ENCODE measurements at places on chromosomes 3 and 15.

DNA sequence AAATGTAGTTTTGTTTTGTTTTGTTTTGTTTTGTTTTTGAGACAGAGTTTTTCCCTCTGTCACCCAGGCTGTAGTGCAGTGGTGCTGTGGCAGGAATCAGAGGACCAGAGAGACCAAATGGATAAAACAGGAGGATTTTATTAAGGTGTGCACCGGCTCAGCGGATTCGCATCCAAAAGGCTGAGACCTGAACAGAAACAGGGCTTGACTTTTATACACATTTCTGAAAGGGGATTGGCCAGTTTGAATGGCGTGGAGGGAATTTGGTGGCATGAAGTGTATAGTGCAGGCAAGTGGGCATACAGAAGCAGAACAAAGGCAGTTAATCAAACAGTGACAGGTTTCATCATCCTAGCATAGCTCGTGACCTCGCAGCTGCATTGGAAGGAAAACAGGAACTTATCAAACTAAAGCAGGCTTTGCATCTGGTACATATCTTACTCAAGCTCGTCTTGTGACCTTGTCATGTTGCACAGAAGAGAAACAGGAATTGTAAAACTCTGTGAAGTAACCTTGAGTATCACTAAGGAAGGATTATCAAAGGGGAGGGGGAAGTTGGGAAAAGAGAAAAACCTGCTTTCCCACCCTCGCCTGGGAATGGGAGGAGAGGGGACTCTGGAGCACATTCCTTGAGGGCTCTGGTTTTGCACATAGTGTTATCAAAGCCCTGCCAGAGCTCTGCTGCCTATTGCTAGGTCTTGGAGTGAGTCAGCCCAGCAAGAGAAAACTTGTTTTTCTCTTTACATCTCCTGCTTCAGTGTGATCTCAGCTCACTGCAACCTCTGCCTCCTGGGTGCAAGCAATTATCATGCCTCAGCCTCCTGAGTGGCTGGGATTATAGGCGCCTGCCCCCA, 38.5 kb downstream of the C3orf62 start:
- DNase-seq, result no peak

DNA sequence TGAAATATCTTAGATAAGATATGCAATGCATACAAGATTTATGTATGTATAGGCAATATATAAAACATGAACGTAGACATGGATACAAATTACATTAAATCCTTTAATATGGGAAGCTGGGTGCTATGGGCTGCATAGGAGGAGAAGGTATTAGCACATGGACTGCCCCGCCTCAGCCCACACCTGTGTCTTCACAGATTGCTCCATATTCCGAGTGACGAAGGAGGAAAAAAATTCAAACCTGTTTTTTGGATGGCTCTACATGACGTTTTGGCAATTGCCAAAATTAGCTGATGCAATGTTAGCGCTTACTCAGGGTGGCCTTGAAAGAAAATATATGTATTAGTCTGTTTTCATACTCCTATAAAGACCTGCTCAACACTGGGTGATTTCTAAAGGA, 223.4 kb upstream of the SLCO3A1 start:
- DNase-seq, result no peak

DNA sequence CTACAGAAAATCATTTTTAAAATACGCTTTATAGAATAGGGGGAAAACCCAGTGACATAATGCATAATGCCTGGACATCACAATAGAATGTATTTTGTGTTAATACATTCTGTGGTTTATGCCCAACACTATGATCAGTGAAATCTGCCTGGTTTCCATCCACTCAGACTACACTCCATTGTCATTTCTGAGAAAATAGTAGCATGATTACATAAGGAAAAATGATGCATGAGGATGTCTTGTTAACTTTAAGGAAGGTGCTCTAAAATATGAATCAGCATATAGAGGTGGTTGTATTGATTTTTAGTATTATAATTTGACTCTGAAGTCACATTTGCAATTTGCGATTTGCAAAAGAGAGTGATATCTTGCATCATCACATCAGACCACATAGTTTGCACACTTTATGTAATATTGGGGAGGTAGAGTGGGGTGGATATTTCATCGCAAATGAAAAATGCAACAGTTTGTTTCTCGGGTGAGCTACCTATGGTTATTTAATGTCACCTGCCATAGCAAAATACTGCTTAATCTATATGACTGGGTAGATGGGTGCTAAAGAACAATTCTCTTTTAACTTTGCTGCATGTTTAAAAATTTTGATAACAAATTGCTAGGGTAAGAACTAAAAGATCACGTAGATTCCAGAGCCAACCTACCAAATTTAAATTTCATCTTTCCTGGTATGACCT, 403.9 kb downstream of the IL5RA start:
- no peak for DNase-seq

DNA sequence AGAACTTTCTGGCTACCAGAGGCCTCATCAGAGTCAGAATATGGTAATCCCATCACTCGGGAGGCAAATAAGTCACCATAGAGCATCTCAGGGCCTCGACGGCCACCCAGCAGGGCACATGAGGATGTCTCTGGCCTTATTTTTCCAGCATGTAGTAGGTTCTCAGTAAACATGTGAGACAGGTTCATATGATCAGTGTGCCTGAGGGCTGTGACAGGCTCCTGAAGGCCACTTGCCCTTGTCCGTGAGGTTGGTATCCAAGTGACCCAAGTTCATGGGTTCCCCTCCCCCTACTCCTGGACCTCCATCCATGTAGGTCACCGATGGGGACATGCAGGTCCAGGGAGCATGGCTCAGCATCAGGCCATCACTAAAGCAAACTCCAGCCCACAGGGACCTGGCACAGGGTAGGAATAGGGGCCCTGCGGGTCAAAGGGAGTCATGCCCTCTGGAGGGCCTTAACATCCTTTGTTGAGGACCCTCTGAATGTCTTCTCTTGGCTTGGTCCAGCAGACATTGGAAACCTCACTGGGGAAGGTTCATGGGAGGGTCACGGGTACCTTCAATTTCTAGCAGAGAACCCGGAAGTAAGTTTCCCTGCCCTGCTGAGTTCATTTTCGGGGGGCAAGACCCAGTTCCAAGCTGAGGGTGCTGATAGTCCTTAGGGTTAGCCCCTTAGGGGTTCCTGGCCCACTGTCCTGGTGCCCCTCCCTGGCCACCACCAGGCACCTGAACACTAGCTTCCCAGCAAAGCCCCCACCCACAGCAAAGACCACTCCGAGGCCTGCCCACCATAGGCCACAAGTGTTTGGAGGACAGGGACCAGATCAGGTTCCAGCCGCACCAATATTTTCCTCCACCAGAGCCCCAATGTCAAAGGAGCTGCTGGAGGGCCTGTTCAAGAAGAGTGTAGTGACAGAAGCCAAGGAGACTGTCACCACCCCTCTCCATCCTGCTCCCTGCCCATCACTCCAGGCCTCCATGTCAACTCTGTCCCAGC, 61.1 kb downstream of the ZNF445 start:
- DNase-seq, result no peak

DNA sequence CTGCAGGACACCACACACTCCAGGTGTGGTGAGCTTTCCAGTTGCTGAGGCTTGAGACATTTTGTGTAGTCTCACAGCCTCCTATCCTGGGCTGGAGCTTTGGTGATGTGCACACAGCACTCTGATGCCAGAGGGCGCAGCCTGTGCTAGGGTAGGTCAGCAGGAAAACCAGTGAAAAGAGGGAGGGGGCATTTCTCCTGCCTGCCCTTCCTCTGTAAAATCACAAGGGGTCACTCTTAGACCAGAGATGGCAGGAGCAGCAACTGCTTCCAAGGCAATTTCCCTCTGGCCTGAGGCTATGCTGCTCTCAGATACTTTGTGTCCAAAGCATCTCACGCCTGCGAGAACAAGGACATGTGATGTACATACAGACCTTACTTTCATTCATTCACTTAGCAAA, 16.5 kb upstream of the MUSTN1 start:
- DNase-seq, result peak; percentile 67

GRCh38 chr3:193791041-193792032, 198.3 kb downstream of the OPA1 start:
- no peak for DNase-seq

DNA sequence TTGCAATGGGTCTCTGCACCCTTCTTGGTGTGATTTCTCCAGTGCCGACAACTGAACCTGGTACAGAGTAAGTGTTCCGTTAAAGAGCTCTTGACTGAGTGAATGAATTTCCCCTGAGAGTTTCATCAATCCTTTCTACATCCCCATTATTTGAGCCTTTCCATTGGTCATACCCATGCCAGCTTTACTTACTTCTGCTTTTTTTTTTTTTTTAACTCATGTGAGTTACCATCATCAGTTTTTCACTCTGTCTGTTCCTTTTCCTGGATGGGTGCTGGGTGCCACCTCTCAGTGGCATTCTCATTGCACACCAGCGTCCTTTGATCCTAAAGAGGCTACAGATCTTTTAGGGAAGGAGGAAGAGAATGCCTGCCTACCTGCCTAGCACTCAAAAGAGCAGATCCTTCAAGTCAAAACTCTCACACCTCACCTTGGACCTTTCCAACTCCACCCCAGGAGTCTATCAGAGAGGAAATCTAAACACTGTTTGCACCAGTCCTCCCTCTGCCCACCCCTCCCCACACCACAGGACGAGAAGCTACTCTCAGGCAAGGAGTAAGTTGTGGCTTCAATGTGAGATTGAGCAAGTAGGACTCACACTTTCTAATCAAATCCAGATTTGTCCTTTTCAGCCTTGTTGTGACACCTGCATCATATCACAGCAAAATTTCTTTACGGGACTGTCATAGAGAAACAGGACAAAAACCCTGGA, 13.1 kb upstream of the USP3 start:
- DNase-seq, result no peak

- no peak for DNase-seq
These were observed 76.2 kb downstream of the TRIM42 start for GRCh38 chr3:140753865-140754754.

DNA sequence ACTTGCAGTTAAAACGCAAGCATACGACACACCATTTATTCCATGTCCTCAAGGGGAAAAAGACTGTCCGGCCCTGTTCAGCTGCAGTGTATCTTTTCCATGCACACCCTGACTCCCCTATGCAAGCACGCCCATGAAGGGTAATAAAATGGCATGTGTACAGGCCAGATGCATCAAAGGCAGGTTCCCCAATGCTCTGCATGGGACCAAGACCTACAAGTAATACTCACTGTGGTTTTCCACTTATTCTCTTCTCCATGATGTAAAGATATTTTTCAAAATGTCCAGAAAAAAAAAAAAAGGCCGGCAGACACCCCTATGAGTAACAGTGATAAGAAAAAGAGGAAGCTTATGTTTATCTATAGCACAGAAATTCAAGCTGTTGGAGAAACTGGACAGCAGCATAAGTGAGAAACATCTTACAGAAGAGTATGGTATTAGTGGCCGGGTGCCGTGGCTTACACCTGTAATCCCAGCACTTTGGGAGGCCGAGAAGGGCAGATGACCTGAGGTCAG, 70.8 kb downstream of the MCF2L2 start:
- DNase-seq, result no peak

DNA sequence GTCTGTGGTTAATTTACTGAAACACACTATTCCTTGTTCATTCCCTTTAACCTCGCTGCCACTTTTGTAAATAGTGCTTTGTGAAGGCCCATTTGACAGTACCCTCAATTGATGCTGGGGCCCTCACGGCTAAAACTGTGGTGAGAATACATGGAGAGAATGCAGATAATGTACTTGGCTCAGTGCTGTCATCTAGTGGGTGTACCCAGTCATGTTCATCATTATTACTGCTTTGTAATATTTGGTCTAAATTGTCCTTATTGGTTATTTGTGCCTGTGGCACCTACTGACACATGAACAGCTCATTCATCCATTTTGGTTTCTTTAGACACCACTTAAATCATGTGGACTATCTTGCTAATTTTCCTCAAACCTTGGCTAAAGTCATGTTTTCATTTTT, 543.6 kb downstream of the EDEM1 start:
- DNase-seq, result no peak

DNA sequence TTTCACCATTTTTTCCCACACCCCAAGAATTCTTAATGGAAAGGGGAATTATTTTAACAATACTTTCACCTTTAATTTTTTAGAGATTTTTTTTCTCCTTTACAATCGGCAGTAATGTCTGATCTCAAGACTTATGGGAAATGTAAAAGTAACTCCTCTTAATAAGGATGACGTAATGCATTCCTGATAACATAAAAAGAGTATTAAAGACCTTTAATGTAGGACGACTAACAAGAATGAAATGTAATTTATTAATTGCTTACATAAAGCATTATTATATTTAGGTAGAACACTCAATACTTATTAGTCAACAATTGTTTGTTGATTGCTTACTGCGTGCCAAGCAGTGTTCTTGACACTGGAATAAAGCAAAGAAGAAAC, 416.8 kb upstream of the NAALADL2 start:
- DNase-seq, result no peak

- no peak for DNase-seq
These were observed 316.9 kb downstream of the ZNF621 start for GRCh38 chr3:40841570-40842109.

DNA sequence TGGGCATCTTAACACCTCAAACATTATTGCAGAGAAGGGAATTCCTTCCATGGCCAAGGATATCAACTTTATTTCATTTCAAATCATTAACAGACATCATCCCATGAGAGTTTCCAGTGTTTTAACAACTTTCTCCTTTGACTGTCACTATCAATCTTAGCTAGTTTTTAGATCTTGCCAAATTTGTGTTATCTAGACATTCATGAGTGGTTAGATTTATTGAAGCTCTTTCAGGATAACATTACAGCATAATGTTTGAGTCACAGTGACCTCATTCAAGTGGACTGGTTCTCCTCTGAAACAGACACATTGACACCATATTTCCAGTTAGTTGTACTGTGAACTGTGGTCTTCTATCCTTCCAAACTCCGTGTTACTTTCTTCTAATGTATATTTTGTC, 8.6 kb upstream of the TNFAIP8L3 start:
- DNase-seq, result no peak

DNA sequence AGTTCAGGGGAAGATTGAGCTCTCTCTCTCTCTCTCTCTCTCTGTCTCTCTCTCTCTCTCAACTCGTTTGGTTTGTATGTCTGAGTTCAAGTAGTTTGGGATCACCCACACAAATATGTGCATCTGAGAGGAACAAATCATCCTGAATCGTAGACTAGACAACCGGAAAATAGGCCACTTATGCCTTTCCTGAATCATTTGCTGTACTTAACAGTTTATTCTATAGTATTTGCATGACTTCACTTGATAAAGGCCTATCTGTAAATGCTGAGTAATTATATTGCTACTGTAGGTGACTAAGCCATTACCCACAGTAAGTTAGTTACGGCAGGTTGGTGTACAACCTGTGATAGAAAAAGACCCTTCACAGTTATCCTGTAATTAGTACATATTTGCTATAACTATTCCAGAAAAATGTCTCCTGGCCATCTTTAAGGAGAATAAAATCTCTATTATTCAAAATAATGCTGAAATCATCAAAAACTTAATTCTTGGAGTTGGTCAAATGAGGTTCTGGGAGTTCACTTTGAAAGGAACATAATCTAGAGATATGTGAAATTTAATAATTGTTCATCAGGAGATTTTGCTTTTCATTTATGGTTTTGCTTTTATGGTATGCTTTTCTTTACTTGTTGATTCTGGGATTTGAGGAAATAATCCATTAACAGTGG, 31.1 kb downstream of the OXSM start:
- no peak for DNase-seq

All from cerebellar cortex (tissue), 1 donor.